ENCODE measurements at places on chromosomes 5 and 9.
A peak's percentile ranks its signal among the peaks of the same experiment; 100 is the strongest.

DNA sequence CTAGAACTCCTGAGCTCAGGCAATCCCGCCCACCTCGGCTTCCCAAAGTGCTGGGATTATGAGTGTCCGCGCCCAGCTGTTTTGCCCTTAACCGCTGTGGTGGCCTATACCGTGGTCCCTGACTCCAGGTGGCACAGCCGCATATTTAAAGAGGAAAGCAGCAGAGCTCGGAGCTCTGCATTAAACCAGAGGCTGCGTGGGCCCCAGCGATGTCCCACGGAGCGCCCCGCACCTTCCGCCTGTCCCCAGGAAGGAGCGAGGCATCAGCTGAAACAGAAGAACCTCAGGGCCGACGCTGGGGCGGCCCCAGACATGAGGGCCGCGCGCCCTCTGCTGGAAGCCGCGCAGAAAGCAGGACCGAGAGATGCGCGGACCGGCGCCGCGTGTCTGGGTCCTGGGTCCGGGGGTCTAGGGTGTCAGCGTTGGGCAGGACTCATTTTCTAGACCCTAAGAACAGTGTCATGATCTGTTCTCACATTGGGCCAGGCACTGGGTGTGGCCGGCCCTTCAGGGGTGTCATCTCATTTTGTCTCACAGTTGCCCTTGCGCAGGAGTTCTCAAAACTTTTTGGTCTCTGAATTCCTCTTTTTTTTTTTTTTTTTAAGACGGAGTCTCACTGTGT lies 37.7 kb downstream of the LAMC3 start:
- peak; percentile 42 for DNase-seq

DNA sequence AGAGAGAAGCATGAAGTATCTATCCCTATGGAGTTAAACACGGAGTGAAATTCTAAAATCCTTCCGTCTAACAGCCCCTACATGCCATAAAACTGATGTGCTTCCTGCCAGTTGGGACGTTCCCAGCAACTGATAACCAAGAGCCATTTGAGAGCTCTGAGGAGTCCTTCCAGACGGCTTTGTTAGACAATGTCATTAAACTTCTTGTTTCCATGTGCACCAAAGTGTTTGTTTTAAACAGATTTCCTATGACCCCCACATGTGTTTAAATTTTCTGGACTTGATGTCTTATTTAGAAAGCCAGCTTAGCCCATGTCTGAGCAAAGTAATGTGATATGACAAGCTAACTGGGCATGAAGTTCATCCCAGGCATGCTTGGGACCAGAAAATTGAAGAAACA lies 57.2 kb upstream of the LPAR1 start:
- no peak for DNase-seq

- no peak for DNase-seq
These were observed 341.4 kb upstream of the EDIL3 start for GRCh38 chr5:84725946-84726570.

DNA sequence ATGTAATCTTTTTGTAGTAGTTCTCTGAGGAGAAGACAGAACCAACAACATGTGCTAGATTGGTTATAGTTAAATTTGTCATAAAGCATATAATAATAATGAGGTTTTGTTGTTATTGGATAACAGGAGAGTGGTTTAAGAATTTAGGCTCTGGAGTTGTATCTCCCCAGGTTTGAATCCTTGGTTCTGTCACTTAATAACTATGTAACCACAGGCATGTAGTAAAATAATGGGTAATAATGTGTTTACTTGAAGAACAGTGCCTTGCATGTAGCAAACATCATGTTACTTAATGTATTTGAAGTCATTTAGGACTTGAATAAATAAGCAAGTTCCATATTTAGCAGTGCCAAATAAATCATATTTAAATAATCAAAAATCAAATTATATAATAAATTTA lies 55.8 kb downstream of the NSD1 start:
- no peak for DNase-seq

DNA sequence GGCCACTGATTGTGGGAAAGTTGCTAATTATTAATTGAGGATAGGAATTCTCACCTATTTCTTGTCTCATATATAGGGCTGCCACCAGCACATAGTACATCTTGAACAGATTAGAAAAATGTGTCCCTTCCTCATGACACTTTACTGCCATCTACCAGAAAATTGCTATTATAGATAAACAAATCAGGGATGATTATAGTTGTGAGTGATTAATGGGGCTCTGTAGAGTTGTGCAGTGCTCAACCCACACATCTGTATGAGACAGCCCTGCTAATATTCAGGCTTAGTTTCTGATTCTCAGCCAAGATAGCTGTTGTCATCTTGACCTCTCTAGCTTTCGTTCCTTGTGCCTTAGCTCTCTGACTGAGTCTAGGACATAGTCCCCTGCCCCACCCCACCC lies 373.3 kb downstream of the TLE4 start:
- DNase-seq: no peak

GRCh38 chr9:77960356-77961153 lies 71.1 kb downstream of the GNAQ start:
- no peak for DNase-seq

DNA sequence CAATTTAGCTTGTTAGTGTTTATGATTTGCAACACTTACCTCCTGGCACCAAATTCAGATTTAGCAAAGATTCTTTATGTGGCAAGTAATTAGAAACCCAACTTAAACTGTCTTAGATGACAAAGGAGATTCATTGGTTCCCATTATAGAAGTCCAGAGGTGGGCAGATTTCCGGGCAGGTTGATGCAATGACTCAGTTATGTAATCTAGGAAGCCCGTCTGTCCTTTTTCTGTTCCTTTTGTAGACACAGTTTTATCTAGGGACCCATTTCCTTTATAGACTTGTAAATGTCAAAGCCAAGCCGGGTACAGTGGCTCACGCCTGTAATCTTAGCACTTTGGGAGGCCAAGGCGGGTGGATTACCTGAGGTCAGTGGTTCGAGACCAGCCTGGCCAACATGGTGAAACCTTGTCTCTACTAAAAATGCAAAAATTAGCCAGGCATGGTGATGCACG lies 20.3 kb upstream of the ANKRD33B start:
- no peak for DNase-seq

Measured in NCI-H774 (cell line).